Karpas-422 (cell line): ENCODE measurements at places on chromosomes 6 and 20.

DNA sequence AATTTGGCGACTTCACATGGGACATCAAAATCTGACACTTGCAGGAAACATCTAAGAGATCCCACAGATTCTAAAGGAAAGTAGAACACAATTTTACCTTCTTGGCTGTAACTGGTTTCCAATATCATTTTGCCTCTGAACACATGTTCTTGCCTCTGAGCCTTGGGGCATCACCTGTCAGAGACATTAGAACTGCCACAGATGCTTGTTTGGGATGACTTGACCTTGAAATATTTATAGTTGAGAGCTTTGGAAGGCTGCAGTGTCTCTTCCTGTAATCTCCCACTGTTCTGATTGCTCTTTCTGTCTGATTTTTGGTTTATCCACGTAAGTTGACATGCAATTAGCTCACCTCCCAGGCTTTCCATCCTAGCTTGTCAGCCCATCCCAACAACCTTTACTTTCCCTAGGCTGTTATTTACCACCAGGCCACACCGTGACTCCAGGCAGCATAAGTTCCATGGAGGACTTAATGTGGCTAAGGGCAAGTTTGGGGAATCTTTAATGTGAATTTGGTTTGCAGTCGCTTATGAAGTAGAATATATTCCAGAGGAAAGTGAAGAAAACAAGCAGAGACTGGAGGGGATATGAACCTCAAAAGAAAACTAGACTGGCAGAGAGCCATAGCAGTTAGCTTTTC, 256.5 kb upstream of the RIN2 start:
- no peak for DNase-seq

DNA sequence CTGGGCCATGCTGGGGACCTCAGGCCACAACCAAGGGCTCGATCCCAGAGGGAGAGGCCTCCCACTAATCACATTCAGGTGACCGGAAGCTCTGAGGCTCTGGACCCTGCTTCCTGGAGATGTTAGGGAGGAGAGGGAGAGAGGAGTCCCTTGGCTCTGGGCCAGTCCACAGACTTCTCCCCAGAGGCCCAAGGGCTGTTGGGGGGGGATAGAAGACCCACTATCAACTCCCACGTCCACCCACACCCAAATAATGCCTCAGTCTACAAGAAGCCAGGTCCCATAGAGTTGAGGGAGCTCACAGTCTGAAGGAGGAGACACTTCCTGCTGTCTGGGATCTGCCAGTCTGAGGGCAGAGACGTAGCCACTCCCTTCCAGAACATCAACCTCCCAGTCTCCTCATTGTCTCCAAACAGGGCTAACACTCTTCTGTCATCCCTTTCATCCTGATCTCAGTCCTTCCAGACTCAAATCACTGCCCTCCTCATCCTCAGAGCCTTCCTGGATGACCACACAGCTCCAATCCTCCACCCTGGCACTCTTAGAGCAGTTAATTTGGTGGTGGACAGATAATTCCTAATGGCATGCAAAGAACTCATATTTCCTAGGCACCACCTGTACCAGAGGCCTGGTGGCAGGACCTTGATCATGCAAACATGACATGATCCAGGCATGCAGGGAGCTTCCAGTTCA, 69.9 kb downstream of the MRPL14 start:
- no peak for DNase-seq

GRCh38 chr6:38959138-38959537, 89.4 kb upstream of the GLP1R start:
- no peak for DNase-seq

DNA sequence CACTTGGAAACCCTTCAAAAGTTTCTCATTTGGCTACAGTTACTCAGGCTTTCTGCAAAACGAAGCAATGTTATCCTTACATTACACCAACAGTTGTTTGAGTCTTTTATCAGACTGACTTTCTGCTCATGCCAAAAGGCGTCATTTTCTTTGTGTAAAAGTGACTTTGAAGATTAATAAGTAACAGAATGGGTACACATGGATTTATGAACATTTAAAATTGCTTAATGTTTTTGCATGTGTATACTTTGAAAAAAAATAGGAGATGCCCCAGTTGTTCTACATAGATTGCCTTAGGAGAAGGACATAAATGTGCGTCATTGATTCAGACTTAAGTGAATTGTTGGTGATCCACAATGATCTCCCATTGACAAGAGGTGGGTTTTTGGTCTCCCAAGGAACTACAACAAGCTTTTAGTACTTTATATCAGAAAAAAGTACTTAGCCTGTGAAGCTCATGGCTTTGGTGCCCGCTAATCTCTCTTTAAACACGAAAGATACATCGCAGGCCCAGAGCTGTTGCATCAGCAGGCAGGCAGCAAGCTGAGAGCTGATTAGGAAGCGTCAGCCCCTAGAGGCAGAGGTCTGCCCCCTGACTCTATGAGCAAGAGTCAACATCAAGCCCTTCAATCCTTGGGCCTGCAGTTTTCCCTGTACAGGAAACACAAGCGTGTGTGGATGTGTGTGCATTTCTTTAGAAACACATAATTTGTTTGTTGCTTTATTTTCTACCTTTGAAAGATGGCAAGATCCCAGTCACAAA, 45.9 kb downstream of the SLC22A3 start:
- DNase-seq, result no peak

DNA sequence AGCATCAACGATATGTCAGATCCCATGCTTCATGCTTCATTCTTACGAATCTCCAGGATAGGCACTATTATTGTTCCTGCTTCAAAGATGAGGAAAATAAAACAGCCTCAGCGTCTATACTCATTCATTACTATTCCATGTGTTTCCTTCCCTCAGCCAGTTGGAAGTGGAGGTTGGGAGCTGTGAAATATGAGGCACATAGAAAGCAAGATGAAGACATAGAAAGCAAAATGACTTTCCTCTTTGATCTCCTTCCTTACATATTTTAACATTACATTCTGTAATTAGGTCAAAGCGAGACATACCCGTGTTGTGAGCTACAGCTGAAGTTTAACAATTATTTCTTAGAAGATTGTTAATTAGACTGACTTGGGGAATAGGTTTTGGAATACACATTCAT, 125.4 kb downstream of the FYN start:
- DNase-seq, result no peak

GRCh38 chr20:58614984-58615760, 35.9 kb upstream of the STX16 start:
- no peak for DNase-seq

DNA sequence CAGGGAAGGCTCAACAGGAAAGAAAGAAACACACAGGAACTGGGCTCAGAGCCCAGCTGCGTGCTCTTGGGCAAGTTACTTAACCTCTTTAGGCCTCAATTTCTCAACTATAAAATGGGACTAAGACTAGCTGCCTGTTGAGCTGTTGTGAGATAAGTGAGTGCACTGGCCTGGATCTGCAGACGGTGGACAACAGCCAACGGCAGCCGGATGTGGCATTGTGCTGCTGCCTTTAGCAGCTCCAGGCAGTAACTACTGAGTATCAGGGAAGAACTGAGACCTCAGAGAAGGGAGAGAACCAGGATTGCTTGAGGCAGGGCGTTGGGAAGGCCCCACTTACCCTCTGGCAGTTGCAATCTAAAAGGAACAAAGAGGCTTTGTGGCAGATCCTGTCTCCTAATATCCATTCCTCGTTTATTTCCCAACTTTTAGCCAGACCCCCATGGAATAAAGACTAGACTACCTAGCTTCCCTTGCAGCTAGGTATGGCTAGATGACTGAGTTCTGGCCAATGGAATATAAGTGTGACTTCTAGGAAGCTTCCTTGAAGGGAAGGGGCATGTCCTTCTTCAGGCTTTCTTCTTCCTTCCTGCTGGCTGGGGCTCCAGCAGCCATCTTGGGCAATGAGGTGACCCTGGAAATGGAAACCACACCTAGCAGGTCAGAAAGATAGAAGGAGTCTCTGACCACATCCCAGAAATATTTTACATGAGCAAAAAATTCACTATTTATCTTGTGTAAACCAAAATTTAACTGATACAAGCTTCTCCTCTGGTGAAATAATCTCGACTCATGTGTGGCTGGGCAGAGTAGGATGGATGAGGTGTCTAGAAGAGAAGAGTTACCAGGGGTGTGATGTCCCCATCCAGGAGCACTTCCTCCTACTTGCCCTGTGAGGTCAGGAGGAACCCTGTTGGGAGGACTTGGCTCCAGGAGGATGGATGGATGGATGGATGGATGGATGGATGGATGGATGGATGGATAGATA, 67.6 kb downstream of the MRPL14 start:
- DNase-seq, result no peak

DNA sequence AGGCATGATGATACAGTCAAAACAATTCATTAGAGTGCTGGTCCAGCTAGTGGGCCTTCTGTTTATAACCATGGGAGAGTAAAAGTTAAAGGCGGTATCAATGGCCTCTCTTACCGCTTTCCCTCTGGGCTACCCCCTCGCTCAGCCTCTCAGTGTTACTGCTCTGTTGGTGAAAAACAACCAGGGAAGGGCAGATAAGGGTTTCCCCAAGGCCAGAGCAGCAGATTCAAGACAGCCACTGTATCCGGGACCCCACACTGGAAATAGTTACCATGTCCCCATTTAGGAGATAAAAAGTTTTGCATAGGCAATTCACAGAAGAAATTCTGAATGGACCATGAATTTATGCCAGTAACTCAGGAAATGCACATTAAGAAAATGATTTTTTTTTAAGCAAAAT, 13.4 kb downstream of the SCGN start:
- no peak for DNase-seq

- no peak for DNase-seq
Observed at GRCh38 chr20:22826306-22827230, 208.5 kb upstream of the SSTR4 start.

DNA sequence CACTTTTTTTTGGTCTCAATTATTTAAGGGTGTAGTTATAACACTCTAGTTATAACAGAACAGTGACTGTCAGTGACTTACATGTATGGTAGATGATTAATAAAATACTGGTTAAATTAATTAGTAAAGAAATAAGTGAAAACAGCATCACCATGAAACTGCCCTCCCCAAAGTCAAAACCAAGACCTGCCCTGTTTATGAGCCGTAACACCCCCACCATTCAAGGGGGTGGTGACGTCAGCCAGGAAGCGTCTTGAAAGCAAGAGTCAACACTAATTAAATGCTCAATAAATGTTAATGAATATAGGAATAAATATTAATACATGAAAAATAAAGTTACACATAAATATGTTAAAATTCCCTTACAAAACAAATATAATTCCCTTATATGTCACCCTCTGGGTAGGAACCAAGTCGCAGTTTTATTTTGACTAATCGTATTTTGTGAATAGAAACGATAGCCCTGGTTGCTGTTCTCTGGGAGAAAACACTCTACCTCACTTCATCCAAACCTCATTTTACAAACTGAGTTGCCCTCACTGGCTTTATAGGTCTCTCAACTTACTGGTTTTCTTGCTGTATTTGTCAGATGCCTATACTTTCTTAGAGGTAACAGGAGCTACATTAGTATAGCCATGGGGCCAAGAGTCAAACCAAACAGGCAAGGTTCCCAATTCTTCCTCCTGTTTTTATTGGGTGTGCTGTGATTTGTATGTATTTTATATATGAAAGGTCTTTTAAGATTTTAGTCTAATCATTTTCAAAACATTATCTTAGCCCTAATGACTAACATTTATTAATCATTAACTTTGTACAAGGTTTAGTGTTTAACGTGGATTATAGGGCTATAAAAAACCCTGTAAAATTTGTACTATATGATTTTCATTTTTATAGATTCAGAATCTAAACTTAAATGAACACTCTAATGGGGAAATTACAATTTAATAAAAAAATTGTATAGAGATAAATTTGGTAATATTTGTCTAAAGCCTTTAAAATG, 227.9 kb upstream of the IRAK1BP1 start:
- DNase-seq, result no peak

DNA sequence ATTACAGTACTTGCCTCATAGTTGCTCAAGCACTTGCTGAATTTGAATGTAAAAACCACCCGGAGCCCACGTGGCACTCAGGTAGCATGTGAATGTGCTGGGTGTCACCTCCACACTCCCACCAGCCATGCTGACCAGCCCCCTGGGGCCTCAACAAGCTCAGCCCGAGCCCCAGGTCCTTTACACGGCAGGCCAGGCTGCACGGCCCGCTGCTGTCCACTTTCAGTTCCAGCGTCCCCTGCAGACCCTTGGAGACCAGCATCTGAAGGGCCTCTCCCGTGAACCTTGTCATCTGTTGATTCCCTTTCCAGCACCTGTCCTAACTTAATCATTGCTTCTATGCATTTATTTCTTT, 33.3 kb upstream of the ZBP1 start:
- DNase-seq, result no peak

- peak; percentile 61 for DNase-seq
Observed at GRCh38 chr6:55293116-55293515, 34.2 kb upstream of the GFRAL start.

DNA sequence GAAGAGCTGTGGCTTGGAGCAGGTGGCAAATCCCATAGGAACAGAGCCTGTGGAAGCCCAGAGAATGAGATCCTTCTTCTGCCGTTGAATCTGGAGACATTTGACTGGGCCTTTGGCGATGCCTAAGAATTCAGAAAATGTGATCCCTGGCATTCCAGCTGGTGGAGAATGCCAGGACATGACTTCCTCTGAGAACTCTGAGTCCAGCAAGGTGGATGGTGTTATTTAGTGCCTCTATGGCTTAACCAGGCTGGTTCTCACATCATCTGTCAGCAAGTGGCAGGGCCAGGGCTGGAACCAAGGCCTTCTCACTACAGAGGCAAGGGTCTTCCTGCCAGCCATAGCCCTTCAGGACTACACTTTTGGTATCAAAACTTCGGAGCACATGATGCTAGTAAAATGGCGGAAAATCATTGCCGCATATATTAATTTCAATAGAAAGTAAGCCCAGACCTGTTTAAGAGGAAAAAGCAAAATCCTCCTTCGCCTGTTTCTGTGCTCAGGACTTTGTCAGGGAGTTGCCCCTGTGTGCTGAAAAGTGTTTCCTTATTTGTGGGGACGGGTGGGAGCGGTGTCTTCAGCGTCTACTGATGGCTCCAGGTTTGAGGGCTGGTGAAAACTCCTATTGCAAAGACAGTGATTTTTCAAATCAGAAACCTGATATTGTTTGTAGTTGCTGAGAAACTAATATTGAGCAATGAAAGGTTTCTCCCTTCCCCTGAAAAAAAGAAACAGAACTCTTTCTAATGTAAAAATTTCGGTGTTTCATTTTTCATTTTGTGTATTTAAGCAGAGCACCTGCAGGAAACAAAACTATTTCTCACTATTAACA, 23.9 kb downstream of the DUSP22 start:
- no peak for DNase-seq

- no peak for DNase-seq
Observed at GRCh38 chr20:44552950-44553908, 29.1 kb upstream of the PKIG start.

GRCh38 chr20:63896264-63897105, 1.6 kb downstream of the DNAJC5 start:
- peak; percentile 85 for DNase-seq
